Esophagus squamous epithelium (tissue), 5 donors: ENCODE measurements at places on chromosomes 2 and 18.

GRCh38 chr2:65437392-65438135 lies 5.2 kb upstream of the SPRED2 start:
- DNase-seq, result no peak

- no peak for DNase-seq
Observed at GRCh38 chr2:29878898-29879297, 42.5 kb downstream of the ALK start.

DNA sequence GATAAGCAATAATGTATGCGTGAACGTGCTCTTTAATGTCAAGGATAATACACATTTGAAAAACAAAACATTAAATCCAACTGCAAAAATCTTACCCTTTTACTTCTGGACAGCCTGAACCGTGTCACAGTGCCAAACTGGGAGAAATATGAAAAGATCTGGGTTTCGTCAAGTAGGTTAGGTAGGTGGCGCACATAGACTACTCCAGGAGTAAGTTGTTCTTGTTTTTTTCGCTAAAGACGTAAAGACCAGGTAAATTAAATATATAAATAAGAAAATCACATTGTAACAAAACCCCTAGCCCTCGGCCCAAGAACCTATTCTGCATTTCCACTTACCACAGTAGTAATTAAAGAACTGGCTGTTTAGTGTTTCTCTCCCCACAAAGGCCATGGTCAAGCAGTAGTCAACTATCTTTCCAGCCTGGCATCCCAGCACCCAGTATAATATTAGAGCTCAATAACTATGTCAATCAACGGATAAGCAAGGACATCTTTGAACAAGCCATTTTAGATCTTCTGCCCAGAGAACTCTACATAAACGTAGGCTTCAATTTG lies 1.1 kb downstream of the NIFK start:
- DNase-seq, result no peak

DNA sequence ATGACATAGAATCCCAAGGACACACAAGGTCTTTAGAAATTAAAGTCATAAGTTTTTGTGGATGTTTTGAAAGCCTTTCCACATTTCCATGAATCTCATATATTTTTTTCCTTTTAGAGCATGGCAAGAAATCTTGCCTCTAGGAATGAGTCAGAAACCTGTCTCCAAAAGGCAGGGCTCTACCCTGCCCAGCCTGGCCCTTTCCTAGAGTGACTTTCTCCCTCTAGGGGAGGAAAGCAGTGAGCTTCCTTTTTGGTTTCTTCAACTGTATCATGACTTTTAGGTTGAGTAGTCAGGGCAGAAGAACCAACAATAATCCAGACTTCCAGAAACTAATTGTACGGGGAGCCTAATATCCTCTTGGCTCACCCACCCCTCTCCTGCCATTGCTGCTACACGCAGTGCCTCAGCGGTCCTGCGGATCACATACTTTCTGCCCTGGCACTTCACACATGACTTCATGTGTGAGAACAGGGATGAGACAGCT lies 300.3 kb downstream of the AGPS start:
- no peak for DNase-seq

- no peak for DNase-seq
Observed at GRCh38 chr2:69837533-69837932, 8.1 kb downstream of the GMCL1 start.
